AG10803 (cell line): ENCODE measurements at places on chromosomes 16 and 17.

DNA sequence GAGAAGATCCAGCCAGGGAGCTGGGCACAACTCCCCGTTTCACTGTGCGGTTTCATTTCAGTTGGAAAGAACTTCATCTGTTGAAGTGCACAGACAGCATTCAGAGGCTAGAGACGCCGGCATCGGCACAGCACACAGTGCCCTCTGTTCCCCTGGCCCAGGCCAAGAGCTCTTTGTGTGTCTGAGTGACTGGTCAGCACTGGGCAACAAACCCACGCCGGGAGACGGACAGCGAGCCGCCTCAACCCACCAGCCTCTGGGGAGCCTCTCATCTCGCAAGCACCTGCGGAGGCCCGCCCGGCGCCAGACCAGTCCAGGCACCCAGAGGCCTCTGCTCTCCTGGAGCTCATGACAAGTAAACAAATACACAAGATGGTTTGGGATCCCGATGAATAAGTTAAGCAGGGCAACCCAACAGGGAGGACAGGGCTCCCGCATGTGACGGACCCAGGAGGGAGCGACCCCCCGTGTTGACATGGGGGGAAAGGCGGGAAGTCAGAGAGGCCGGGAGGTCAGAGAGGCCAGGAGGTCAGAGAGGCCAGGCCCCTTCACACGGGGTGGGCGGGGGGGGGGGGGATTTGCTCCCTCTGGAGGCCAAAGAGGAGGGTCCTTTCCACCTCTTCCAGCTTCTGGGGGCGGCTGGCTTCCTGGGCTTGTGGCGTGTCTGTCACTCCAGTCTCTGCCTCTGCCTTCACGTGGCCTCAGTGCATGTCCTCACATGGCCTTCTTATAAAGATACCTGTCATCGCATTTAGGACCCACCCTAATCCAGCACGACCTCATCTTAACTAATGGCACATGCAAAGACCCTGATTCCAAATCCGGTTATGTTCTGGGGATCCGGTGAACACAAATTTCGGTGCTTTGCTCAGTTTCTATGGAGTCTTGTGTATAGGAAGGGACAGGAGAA is 25.8 kb upstream of the KLHDC4 start:
- DNase-seq, result no peak

- no peak for DNase-seq
Measured at GRCh38 chr17:62749926-62750325, 58.2 kb downstream of the MARCHF10 start.

DNA sequence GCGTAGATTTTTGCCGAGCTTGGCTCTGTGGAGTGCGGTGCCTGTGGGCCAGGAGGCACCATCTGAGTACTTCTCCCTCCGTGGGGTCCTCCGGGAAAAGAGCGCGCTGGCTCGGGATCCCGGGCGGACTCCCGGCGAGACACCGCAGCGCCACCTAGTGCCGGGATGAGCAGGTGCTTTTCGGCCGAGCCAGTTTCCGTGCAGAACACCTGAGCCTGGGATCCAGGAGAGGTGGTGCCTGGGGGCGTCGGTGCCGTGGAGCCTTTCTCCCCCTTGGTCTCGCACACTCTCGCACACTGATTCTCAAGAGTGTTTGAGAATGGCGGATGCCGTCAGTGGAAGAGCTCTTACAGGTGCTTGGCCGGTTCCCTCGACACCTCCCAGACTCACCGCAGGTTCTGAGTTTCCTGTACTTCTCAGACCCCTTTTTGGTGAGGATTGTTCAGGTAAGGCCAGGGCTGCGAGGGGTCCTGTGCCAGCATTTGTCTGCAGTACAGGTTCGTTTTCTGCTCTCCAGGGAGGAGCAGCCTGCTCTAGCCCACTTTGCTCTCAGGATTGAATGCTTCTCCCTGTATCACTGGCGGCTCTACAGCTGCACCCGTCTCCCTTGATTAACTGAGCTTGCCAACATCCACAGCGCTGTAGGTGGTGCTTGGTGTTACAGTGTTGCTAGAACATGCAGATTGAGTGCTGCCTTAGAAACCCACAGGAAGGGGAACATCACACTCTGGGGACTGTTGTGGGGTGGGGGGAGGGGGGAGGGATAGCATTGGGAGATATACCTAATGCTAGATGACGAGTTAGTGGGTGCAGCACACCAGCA is 23.3 kb downstream of the TBCD start:
- peak; percentile 38 for DNase-seq

- no peak for DNase-seq
Measured at GRCh38 chr17:15966183-15966878, 21.4 kb downstream of the ADORA2B start.

GRCh38 chr17:82872591-82873520 is 33.0 kb upstream of the ZNF750 start:
- no peak for DNase-seq

DNA sequence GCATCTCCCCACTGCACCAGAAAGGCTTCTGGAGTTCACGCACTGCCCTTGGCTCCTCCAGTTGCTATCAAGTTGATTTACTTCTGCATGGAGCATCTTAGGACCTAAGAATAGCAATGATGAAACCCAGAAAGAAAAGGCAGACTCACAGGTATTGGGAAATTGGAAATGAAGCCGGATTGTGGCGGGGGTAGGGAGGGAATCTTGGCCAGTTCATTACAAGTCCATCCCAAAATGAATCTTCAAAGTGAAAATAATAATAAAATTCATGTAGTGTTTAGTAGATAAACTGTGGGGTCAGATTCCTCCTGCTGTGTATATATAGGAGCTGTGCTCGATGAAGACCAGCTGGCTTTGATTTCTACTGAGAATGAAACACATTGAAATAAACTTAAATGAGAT is 33.7 kb downstream of the TEKT3 start:
- DNase-seq, result peak; percentile 35

DNA sequence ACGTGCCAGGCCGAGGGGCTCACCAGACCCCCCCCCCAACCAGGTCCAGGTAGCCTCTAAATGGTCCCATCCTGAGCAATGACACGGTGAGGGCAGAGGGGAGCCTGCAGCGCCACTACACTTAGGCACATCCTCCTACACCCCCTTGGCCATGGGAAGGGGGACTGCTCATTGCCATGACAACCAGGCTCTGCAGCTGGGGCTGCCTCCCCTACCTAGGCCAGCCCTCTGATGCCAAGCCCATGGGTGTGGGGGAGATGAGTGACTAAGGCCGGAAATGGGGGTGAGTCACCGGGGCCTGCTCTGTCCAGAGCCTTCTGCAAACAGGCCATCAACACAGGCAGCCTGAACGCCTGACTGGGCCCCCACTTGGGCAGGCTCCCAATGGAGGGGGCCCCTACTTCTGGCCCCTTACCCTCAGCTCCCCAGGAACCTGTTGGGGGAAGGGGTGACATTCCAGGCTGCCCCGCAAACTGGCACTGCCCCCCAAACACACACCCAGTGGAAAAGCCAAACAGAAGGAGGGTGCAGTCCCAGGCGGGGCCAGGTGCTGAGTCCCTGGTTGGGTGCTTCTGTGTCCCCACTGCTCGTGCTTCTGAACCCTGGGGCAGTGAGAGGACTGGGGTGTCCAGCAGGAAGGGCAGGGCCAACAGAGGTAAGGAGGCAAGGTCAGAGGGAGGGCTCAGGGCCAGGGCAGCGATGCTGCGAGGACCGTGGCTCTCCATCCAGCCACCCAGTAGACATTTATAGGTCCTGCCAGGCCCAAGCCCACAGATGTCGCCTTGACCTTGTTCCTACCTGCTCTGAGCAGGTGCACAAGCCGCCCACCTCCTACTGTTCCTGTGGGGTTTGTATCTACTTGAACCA is 8.2 kb downstream of the PLCD3 start:
- DNase-seq, result peak; percentile 85

- DNase-seq, result no peak
Measured at GRCh38 chr17:73678999-73679398, 34.8 kb upstream of the SDK2 start.

- DNase-seq, result no peak
Measured at GRCh38 chr17:76912421-76913164, 44.4 kb downstream of the MGAT5B start.

GRCh38 chr16:19382084-19382801 is 35.4 kb upstream of the TMC5 start:
- no peak for DNase-seq

DNA sequence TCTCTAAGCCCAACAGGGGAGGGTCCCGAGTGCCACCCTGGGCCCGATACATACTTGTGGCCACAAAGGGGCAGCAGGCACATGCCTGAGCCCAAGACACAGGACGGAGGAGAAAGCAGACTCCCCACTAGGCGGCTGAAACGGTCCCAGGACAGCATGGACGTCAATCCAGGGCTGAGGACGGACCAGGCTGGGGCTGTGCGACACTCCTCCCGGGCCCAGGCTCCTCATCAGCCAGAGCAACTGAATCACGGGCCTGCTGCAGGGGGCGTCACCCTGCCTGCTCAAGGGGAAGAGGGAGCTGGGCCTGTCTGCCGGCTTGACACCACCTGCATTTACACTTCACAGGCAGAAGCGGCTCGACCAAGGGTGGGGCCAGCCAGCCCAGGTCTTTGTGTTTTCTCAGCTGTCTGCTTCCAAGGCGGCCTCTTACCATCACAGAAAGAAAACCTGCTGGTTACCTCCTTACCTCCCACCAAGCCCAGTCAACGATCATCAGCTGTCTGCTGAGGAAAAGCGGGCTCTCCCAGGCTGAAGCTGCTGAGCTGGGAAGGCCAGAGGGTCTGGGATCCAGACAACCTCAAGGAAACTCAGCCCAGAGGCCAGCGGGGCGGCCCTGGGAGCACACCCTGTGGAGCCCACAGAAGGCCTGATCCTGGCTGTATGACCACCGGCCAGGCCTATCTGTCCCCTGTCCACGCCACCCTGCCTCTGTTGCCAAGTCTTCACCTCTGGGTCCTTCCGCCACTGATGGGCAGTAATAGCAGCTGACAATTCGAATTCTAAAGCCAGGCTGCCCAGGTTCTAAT is 26.4 kb downstream of the KIFC3 start:
- no peak for DNase-seq

- peak; percentile 71 for DNase-seq
Measured at GRCh38 chr17:12041312-12041711, 20.6 kb downstream of the MAP2K4 start.

- no peak for DNase-seq
Measured at GRCh38 chr16:85832570-85833218, 33.2 kb downstream of the COX4I1 start.

GRCh38 chr16:85570213-85570734 is 42.8 kb upstream of the GSE1 start:
- no peak for DNase-seq

DNA sequence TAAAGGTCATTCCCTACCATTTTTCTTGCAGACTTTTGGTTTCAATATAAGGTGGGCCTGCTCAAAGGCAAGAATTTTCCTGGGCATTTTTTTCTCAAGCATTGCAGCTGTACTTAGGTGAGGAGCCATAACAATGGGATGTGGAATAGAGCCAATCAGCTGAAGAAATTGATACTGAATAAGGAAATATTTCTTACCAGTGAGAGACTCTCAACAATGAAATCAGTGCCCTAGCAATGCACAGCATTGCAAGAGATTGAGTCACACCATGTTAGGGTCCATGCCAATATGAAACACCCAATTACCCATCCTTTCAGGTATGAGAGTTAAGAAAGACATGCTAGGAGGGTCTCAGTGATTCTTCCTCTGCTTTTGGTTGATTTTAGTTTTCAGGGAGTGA is 237.6 kb downstream of the SOX9 start:
- peak; percentile 88 for DNase-seq

DNA sequence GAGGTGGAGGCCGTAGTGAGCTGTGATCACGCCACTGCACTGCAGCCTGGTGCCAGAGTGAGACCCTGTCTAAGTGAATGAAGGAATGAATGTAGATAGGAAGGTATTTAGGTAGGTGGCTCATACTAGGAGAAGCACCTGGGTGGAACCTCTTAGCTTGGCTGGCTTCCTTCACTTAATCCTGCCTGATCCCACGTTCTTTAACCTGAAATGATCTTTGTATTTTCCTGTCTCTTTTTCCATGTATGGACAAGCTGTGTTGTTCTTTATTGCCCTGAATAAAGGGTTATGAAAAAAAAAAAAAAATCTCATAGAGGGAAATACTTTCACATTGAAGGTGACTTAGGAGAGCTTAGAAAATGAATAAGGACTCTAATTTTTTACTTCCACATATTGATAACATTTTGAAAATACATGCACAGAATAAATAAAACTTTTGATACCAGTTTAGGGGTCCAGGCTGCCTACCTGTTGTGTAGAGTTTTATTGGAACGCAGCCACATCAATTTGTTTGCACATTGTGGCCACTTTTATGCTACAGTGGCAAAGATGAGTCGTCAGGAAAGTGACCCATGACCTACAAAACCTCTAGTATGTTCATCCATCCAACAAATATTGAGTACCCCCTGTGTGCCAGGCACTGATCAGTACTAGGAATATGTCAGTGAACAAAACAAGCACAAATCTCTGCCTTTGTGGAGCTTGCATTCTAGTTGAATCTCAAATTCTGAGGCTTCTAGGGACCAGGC is 44.6 kb downstream of the VPS35L start:
- no peak for DNase-seq

GRCh38 chr17:13127921-13128602 is 110.2 kb upstream of the ELAC2 start:
- no peak for DNase-seq

- no peak for DNase-seq
Measured at GRCh38 chr17:44761932-44762810, 3.4 kb downstream of the ADAM11 start.

- DNase-seq, result no peak
Measured at GRCh38 chr16:9308356-9308801, 216.9 kb downstream of the HAPSTR1 start.

GRCh38 chr16:50103764-50104163 is 38.0 kb downstream of the HEATR3 start:
- DNase-seq, result peak; percentile 75
